SK-N-DZ (cell line): ENCODE measurements at places on chromosomes 4 and X.
A peak's percentile ranks its signal among the peaks of the same experiment; 100 is the strongest.

DNA sequence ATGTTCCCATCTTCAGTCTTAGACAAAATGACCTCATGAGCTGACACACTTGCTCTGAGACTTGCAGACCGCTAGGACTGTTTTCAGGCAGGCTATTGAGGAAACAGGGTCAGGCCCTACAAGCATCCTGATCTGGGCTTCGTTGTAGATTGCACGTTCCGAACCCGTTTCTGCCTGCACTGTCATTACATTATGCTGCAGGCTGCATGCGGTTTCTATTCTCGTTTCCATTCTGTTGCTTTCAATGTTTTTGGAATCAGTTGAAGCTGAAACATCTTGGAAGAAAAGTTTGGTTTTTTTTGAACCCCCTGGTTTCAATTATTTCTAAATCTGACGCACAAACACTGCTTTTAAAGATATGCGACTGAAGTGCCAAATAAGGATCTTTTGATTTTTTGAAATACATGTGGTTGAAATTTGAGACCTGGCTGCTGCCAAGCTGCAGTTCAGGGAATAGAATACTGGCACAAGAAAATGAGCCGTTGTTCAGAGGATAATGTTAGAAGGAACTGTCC is 716.1 kb upstream of the INTU start:
- DNase-seq, result peak; percentile 21

GRCh38 chr4:173590697-173591096 is 60.7 kb upstream of the HAND2 start:
- DNase-seq, result no peak

DNA sequence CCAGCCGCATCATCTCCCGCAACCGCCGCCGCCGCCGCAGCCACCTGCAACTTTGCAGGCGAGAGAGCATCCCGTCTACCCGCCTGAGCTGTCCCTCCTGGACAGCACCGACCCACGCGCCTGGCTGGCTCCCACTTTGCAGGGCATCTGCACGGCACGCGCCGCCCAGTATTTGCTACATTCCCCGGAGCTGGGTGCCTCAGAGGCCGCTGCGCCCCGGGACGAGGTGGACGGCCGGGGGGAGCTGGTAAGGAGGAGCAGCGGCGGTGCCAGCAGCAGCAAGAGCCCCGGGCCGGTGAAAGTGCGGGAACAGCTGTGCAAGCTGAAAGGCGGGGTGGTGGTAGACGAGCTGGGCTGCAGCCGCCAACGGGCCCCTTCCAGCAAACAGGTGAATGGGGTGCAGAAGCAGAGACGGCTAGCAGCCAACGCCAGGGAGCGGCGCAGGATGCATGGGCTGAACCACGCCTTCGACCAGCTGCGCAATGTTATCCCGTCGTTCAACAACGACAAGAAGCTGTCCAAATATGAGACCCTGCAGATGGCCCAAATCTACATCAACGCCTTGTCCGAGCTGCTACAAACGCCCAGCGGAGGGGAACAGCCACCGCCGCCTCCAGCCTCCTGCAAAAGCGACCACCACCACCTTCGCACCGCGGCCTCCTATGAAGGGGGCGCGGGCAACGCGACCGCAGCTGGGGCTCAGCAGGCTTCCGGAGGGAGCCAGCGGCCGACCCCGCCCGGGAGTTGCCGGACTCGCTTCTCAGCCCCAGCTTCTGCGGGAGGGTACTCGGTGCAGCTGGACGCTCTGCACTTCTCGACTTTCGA is 654 bp downstream of the ATOH1 start:
- peak; percentile 20 for DNase-seq

GRCh38 chr4:6710996-6711395 is 1.3 kb upstream of the MRFAP1L1 start:
- no peak for DNase-seq

- no peak for DNase-seq
These were observed 226.5 kb downstream of the FBXO8 start for GRCh38 chr4:174056959-174057358.

- DNase-seq, result no peak
These were observed 23.1 kb upstream of the GABRE start for GRCh38 chrX:151997539-151997938.

- DNase-seq, result no peak
These were observed 224.8 kb upstream of the NOCT start for GRCh38 chr4:138790706-138791340.

DNA sequence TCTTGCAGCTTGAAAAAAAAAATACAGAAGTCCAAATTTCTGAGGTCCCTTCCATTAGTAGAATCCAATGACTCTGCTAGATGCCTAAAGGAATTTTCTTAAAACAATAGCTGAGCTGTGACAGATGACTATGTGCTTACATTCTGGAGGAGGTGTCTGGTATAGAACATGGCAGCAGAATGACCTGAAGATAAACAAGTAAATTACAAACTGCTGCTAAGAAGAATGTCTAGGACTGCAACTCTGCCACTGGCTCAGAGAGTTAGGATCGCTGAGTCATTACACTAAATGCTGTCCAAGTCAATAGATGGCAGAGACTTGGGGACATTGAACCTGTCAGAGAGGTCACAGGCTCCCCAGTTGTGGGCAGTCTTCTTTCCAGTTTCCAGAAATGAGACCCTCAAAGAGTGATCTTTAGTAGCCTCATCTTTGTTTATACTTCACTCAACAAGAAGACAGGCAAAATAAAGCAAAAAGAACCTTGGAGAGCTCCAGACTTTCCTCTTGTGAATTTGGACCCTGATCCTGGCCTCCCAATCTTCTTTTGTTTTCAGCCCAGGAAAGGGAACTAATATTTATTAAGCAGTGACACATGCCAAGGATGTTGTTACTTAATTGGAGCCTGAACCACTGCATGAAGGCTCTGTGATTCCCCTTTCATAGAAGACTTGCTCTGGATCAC is 56.4 kb upstream of the SCML1 start:
- DNase-seq, result no peak

- DNase-seq, result no peak
These were observed 157.7 kb downstream of the CBR4 start for GRCh38 chr4:168852387-168852786.

DNA sequence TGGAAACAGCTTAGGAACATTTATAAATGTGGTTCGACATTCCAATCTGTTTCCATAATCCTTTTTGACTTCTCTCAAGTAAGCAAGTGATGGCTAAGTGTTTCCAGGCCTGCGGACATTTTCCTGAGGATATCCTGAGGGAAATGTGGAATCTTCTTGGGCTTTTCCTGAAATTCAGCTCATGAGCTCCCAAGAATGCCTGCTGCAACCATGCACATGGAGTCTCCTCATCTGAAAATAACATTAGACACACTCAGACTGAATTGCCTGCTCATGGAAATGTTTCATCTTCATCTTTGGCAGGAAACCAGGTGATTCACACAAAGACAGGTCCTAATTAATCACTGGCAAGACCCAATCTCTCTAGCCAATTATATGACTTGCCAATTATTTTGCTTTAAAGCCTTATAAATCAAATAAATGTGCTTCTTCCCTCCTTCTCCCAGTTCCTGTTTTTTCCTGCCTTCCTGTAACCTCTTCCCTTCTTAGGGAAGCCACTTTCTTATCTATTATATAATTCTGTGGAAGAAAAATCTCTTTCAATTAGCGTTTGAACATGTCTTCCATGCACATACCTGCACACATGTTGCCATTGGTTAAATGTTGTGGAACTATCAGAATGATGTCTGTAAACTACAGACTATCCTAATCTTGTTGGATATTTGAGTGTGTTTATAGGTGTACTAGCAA is 104.6 kb upstream of the MXRA5 start:
- DNase-seq, result no peak

DNA sequence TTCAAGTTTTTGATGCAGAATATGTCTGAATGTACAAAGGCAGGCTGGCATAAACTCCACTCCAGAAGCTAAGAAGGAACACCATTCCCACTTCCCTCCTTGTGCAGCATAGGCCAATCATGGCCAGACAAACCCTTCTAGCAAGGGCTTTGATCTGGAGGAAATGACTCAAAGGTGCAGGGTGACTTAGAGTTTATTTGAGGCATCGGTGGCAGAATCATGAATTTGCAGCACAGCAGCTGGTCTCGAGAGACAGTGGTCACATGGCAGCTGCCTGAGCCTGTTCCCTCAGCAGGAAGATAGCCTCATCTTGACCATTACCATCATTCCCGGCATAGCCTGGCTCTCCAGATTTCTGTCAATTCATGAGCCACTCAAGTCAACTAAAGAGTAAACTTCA is 154.5 kb downstream of the ATP10D start:
- DNase-seq, result no peak

- DNase-seq, result no peak
These were observed 807 bp downstream of the SEL1L3 start for GRCh38 chr4:25861951-25862410.

- no peak for DNase-seq
These were observed 7.6 kb upstream of the SLC2A9 start for GRCh38 chr4:10028910-10029309.

GRCh38 chr4:123974386-123975149 is 578.0 kb downstream of the SPRY1 start:
- no peak for DNase-seq

DNA sequence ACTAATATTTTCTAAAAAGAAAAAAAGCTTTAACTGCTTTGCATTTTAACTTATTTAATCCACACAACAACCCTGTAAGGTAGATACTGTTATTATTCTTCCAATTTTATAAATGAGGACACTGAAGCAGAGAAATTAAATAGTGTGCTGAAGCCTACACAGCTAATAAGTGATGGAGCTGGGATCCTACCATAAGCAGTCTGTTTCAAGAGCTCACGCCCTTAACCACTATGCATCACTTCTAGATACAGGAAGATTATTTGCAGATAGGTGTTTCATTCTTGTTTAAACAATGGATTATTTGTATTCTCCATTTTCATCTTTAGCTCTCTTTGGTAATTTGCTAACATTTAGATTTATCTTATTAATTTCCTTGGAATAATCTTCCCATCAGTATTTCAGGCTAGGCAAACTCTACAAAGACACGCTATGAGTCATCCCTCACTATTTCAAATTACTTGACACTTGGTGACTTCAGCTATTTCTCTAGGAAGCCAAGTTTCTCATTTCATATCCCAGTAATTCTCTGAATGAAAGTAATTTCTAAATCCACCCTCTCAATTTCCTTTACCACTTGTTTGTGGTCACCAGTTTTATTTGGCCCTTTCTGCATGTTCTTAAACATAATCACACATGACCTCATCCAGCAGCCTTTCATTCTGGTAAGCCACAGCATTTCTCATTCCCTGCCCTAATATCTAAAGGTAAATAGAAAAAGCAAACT is 67.3 kb downstream of the ASB9 start:
- DNase-seq, result no peak

GRCh38 chr4:184324939-184325477 is 107.3 kb upstream of the ENPP6 start:
- no peak for DNase-seq

DNA sequence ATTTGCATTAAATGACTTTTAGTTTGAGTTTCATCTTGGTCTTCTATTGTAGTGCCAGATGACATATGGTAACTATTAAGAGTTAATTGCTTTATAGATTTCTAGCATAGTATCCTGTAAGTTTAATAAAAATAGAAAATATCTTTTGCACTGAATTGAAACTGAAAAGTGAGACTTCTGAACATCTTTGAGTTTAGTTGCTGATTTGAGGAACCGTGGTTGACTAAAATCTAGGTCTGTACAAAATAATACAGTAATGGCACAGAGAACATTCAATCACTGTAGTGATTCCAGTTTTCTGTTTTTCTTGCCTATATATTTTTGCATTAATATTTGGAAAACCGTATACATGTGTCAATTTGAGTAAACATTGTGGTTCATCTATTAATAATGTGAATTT is 60.7 kb downstream of the SPATA4 start:
- DNase-seq, result no peak

DNA sequence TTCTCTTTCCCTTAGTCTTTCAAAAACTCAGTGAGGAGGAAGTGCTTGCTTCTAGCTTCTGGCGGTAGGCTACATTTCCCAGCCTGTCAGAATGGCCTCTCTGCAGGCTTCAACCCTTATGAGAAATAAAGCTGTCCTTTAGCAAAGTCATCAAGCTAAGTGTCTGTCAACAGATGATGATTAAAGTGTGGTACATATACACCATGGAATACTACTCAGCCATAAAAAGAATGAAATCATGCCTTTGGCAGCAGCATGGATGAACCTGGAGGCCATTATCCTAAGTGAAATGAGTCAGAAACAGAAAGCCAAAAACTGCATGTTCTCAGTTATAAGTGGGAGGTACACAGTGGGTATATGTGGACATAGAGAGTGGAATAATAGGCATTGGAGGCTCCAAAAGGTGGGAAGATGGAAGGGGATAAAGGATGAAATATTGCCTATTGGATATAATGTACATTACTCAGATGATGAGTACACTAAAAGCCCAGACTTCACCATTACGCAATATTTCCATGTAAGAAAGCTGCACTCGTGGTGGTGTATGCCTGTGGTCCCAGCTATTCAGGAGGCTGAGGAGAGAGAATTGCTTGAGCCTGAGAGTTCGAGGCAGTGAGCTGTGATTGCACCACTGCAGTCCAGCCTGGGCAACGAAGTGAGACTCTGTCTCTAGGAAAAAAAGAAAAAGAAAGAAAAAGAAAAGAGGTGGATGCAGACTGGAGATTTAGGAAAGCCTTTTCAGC is 7.9 kb downstream of the TRIM2 start:
- no peak for DNase-seq

DNA sequence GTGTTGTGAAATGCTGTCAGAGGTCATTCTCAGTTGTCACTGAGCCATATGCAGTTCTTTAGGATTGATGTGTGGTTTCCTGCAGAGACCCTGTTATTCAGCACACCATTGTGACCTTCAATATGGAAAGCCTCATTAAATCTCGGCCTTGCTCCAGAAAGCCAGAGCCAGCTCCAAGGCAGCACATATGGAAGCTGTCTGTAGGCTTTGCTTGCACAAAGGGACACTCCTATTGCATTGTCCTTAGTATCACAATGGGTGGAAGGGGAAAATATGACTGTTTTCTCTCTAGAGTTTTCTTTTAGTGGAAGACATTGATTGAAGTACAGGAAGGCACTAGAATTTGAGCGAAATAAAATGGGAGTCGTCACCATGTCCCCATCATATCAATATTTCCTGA is 179.0 kb downstream of the CEP135 start:
- no peak for DNase-seq

GRCh38 chr4:139798456-139798855 is 132.8 kb downstream of the MGST2 start:
- no peak for DNase-seq

DNA sequence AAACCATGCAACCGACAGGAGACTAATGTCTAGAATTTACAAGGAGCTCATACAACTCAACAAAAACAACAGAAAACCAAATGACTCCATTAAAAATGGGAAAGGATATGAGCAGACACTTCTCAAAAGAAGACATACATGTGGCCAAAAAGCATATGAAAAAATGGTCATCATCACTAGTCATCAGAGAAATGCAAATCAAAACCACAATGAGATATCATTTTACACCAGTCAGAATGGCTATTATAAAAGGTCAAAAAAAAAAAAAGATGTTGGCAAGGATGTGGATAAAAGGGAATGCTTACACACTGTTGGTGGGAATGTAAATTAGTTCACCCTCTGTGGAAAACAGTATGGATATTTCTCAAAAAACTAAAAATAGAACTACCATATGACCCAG is 50.5 kb upstream of the CHRDL1 start:
- DNase-seq, result no peak

DNA sequence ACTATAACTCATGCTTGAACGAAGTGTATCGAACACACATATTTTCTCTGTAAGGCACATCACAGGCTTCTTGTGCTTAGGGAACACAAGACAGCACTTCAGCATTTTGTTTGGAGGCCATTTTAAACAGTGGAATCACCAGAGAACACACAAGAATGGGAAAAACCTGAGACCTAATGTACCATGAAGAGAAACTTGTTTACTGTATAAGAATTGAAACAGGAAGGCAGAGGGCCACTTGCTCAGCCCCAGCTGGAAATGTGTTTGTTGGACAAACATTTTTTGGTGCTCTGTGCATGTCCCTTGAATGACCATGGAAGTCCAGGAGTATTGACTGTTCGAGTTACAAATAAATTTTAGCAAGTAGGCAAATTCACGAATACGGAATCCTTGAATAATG is 47.5 kb downstream of the RAPGEF2 start:
- DNase-seq, result no peak
